ENCODE measurements at places on chromosomes 16 and 17.
A peak's percentile ranks its signal among the peaks of the same experiment; 100 is the strongest.

GRCh38 chr16:83810901-83811300 is 3.1 kb downstream of the HSBP1 start:
- DNase-seq: no peak

- no peak for DNase-seq
Observed at GRCh38 chr17:66625311-66625767, 209.6 kb upstream of the CACNG5 start.

- DNase-seq: no peak
Observed at GRCh38 chr17:75876938-75877751, 1.2 kb downstream of the TRIM47 start.

DNA sequence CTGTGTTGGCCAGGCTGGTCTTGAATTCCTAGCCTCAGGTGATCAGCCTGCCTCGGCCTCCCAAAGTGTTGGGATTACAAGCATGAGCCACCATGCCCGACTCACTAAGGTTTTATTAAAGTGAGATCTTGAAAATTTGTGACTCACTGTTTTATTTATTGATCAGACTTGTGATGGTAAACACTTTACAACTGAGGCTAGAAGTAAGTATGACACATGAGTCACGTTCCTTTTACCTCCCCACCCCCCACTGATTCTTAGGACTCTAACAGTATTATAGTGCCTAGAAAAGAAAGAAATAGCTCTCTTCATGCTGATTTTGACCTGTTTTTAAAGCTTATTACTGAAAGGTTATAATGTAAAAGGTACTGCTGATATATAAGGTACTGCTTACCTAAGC is 160.6 kb downstream of the TANC2 start:
- no peak for DNase-seq

- DNase-seq: no peak
Observed at GRCh38 chr16:78102122-78102660, 2.7 kb downstream of the WWOX start.

DNA sequence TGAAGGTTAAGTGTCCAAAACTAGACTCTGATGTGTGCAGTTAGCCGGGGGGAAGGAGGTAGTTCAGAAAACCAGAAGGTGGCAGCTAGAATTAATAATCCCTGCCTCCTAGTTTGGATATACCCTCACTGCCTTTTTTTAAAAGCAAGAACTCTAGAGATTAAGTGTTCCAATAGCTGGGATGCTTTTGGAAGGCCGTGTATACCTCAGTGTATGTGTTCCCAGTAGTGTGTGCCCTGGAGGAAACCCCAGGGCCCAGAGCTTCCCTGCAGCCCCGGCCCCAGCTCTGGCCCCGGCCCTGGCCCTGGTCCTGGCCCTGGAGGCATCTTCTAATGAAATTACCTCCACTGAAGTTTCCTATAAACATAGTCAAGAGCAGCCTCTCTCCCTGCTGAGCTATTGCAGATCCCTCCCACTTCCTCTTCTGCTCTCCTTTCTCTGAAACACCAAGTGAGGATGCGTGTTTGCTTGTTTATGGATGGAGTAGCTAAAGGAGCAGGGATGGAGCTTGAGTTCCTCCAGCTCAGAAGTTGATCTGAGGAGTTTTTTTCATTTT is 130.7 kb downstream of the PRKCA start:
- no peak for DNase-seq

DNA sequence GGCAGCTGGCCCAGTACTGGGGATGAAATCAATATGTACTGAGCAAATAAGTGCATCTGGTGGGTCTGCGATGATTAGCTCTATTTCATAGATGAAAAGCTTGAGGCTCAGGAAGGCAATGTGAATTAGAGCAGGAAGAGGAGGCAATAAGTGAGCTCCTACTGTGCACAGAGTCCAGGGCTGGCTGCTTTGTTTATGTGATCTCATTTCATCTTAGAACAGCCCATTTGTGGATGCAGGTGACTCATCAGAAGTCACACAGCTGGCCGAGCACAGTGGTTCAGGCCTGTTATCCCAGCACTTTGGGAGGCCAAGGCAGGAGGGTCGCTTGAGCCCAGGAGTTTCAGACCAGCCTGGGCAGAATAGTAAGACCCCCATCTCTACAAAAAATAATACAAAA is 7.1 kb downstream of the TMEM114 start:
- no peak for DNase-seq

DNA sequence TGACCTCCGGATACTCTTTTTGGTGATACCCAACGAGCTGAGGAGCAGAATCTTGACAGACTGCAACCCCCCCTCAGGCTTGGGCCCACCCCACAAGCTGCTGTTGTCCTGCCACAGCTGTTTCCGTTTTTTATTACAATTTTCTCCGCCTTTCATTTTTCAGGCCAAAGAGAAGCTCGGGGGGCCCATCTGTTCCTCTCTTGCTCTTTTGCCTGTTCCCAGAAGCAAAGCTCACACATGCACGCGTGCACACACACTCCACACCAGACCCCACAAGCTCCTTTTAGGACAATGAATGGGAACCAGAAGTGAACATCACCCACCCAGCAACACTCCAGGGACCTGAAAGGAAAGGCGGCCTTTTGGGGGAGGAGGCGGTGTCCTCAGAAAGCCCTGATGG is 16.3 kb downstream of the SOX9 start:
- DNase-seq: no peak

GRCh38 chr16:9964426-9964825 is 217.8 kb downstream of the GRIN2A start:
- DNase-seq: no peak

DNA sequence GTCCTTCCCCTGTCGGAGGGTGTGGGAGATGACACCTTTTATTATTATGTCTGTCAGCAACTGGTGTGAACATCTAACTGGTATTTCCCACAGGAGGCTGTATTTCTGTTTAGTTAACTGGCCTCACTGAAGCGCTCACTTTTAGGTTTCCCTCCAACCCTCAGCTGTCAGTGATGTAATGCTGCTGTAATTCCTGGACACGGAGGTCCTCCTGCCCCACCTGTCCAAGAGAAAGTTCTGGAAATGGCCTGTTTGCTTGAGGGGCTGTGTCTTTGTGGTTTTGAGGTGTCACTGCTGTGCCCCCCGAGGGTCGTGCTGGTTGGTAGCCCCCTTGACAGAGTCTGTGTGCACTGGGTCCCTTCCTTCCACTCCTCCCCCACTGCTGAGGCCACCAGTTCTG is 11.5 kb downstream of the KCNJ12 start:
- DNase-seq: no peak

DNA sequence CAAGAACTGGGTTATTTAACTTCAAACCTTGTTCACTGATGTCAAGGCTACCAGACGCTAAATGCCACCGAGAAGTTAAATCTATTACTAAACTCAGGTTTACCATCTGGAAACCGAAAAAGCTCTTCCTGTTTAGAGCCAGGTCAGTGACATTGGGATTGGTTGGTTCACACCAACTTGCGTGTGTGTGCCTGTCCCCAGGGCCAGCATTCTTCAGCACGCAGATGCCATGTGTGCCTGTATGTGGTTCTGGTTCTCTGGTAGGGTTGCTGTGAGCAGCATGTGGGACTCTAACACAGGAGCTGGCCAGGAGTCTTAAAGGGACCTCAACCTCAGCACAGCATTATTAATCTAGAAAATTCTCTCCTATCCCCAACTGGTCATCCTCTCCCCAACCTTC is 18.1 kb upstream of the TBX2 start:
- DNase-seq: no peak

DNA sequence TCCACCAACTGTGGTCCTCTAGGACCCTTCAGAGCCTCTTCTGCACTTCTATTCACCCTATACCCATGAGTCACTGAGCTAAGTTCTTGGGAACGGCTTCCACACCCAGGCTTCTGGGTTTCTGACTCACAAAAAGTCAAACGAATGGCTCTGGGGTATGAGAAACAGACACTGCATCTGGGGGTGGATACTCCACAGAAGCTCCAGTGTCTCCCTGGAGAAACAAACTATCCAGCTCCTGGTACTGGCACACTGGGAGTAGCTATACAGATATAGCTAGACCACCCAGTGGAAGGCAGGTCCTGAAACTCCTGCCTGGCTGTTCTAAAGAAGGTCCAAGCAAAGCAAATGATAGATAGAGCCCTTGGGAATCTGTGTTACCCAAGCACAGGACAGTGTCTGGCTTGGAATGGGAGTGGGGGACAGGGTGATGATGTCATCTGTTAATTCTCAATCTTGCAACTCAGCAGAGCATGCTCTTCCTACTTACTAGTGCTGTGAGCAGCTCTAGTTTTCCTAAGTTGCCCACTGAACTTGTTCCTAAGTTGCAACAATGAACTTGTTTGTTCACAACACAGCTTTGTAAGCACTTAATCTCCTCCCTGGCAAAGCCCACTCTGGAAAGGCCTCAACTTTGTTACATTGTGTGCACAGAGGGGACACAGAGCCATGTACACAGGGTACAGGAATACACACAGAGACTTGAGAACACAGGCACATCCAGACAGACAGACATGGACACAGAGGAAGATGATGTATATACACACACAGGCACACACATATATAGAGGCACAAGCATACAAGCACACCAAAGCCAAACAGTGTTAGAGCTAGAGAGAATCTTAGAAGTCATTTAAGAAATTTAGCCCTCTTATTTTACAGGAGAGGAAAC is 6.7 kb downstream of the MMP28 start:
- no peak for DNase-seq

DNA sequence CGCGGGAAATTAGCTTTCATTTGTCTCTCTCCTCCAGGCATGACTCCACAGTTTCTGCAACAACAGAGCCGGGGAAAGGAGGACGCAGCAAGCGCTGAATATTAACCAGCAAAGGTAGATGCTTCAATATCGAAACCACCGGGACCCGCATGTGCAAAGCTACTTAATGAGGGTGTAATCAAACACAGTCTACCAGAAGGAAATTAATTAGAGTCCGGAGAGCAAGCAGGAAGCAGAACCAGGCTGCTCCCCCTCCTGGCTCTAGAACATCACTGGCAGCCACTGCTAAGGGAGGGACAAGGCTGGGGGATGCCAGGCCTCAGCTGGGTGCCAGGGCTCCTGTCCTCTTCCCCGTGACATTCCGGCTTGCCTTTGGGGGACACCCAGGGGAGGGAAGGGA is 21.7 kb downstream of the LRRC75A start:
- no peak for DNase-seq

DNA sequence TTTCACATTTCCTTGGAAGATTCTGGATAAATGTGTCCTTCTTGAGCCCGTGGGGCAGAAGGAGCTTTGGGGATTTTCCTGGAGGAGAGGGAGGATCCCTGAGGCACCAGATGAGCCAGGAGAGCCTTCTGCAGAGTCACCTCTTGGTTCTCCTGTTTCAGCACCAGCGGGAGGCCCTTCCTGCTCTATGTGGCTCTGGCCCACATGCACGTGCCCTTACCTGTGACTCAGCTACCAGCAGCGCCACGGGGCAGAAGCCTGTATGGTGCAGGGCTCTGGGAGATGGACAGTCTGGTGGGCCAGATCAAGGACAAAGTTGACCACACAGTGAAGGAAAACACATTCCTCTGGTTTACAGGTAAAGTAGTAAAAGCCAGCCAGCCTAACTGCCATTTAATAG is 77.1 kb downstream of the ARSG start:
- DNase-seq: no peak

DNA sequence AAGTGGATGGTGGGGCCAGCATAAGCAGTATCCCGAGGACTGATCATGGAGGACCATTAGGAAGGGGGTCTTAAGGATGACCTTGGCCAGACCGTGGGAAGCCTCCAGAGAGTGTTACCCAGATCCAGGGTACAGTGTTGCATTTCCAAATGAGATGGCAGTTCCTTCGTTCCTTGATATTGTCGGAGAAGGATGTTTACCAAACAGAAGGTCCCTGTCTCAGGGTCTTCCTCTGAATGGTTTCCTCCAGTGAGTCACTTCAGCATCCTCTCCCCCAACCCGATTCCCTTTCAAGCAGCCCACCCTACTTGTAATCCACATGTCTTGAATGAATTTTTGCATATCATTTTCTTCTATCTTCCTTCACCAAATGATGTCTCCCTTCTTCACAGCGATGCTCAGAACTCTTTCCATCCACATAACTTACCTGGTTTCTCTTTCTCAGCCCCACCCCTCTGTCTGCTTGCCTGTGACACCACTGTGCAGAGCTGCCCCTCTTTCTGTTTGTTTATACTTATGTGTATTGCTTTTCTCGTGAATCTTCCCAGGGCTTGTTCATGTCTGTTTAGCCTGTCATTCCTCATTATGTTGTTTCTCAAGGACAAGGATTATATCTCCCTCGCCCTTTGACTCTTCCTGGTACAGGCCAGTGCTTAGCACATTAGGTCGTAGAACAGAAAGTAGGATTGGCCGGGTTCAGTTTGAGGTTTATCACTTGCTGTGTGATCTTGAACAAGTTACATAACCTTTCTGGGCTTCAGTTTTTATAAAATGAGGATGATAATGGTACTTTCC is 5.7 kb downstream of the GOSR2 start:
- DNase-seq: no peak

DNA sequence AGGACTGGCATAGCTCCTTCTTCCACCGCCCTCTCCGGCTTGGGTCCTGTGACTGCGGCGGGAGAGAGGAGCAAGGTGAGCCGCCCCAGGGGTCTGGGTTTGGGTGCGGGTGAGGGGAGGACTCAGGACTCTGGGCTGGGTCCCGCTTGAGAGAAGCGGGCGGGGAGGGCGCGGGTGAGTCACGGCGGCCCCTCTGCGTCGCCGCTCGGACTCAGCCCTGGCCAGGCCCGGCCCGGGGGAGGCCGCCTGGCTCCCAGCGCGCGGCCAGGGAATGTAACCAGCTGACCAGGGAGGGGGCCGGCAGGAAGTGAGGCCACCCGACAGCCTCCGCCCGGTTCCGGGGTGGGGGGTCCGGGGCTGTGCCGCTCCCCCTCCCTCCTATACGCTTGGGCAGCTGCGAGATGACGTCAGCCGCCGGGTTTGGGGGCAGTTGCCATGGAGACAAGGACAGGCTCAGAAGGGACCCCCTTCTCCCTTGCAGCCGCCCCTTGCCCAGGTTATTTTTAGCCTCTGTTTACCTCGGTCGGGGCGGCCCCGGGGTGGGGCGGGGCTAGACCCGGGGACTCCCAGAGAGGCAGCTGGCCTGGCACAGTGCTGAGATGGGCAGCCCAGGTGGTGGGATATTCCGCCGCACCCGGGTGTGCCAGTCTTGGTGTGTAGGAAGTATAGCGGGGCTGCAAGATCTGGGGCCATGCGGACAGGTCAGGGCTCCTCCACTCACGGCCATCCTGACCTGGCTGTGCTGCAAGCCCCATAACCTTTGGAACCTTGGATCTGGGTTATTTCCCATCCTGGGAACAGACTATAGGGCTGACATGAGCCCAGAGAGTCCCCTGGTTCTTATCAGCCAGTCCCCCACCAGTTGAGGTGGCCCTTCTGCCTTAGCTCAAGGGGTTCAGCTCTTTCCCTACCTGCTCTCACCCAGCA is 1.6 kb downstream of the RIPOR1 start:
- peak; percentile 57 for DNase-seq

GRCh38 chr17:82400830-82401229 is 17.3 kb upstream of the HEXD start:
- peak; percentile 58 for DNase-seq

GRCh38 chr17:213286-214105 is 32.0 kb upstream of the DOC2B start:
- no peak for DNase-seq

GRCh38 chr17:41263212-41263611 is 2.0 kb upstream of the KRTAP9-6 start:
- no peak for DNase-seq

- no peak for DNase-seq
Observed at GRCh38 chr16:68117884-68118283, 32.7 kb downstream of the NFATC3 start.
